Stimulated activated CD8-positive, alpha-beta memory T cell treated with anti-CD3 and anti-CD28 coated beads, Interleukin-4, amount 100 ng/mL, for 4 hours (primary cell): ENCODE measurements at places on chromosomes 11 and 22.

DNA sequence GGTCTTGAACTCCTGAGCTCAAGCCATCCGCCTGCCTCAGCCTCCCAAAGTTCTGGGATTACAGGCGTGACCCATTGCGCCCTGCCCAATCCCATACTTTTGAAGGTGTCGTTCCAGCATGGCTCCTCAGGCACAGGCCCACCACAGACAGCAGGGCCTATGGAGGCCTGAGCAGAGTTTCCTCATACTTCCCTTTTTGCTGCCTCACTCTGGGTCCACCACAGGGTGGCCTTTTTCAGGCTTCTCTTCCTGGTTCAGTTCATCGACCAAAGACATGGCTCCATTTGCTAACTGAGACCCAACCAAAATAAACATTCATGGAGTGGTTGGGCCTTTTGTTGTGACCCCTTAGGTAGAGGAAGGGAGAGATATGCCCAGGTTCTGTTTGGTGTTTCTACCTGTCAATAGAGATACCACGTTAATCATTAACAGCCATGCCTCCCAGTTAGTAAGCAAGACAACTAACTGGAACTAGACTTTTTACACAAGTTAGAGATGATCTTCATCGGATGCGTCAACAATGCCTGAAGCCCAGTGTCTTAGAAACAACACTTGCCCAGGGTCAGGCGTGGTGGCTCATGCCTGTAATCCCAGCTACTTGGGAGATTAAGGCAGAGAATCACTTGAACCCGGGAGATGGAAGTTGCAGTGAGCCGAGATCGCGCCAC lies 35.1 kb downstream of the TRIOBP start:
- DNase-seq = no peak

DNA sequence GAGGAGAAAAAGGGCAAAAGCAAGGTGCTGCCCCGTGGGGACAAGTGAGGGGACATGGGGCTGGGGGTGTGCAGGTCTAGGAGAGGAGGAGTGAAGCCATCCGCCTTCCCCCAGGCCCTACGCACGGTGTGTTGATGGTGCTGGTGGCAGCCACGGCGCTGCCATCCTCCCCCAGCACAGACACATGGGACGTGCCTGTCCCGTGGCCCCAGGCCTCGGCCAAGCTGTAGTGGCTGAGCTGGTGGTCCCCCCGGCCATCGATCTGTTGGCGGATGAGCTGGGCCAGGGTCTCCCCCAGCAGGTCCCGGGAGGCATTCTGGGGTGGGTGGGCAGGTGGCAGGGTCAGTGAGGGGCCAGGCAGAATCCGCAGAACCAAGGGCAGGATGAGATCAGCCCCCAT lies 18.9 kb downstream of the GGT5 start:
- DNase-seq = no peak

DNA sequence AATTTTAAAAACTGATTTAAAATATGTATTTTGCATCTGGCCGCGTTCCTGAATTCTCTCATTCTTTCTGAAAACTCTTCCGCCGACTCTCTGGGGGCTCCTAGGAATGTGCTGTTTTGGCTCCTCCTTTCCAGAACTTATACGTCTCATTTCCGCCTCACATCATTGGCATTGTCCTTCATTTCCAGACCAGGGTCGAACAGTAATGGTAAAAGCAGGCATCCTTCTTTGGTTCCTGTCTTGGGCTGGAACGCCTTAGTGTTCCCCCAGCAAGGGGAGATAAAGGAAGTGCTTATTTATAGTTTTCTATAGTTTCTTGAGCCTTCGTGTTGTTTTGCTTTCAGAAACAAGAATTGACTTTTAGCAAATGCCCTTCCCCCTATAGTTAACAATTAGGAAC lies 10.9 kb upstream of the TNNT3 start:
- no peak for DNase-seq

- no peak for DNase-seq
Measured at GRCh38 chr22:19815823-19816290, 38.8 kb downstream of the GNB1L start.

DNA sequence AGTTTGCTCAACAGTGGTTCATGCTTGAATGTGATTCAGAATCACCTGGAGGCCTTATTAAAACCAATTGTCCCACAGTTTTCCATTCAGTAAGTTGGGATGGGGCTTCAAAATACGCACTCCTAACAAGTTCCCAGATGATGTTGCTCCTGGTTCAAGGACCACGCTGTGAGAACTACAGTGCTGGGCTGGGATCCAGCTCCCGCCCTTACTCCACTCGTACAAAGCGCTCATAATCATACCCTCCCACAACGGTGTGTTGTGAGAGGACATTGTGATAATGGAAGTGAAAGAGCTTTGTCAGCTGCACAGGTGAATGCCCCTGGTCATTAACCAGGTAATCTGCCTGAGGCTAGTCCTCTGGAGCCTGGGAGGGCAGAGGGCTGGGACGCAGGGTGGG lies 1.3 kb upstream of the CD82 start:
- no peak for DNase-seq

- no peak for DNase-seq
Measured at GRCh38 chr11:2689651-2690575, 9.9 kb downstream of the KCNQ1OT1 start.

DNA sequence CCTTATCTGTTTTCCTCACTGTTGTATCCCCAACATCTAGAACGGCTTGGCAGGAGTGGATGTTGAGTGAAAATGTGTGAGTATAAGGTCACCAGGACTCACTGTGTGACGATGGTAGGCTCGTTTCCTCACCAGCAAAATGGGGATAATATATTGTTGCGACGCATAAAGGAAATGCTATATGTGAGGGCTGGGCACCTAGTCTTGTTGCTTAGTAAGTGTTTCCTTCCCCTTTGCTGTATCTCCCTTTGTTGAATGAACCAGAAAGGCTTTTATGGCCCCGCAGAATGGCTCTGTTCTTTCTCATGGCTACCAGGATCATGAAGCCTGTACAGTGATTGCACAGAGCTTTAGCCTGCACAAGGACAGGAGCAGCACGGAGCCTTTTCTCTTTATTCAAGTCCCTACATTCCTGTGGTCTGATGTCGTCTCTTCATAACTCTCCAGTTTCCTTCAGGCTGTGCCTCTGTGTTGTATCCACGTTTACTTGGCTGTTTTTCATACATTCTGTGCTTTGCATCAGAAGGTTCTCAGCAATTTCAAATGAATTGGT lies 5.4 kb downstream of the TNRC6B start:
- no peak for DNase-seq

- DNase-seq = peak; percentile 6
Measured at GRCh38 chr11:125429174-125429707, 66.8 kb downstream of the FEZ1 start.

GRCh38 chr11:110757962-110758755 lies 45.9 kb upstream of the ARHGAP20 start:
- no peak for DNase-seq

DNA sequence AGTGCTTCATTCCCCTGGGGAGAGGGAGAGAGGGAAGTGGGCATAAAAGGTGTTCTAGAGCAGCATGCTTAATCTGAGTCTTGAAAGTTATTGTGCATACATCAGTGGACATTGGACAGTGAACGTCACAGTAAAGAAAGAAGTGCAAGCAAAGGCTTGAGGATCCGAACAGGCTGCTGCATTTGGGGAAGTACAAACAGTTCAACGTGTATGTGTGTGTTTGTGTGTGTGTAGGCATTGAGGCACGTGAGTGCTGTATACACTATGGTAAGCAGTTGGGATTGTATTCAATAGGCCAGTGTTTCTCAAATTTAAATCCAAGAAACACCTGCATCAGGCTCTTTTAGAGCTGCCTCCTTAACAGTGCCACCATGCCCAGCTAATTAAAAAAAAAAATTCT lies 10.4 kb upstream of the EIF3M start:
- no peak for DNase-seq

DNA sequence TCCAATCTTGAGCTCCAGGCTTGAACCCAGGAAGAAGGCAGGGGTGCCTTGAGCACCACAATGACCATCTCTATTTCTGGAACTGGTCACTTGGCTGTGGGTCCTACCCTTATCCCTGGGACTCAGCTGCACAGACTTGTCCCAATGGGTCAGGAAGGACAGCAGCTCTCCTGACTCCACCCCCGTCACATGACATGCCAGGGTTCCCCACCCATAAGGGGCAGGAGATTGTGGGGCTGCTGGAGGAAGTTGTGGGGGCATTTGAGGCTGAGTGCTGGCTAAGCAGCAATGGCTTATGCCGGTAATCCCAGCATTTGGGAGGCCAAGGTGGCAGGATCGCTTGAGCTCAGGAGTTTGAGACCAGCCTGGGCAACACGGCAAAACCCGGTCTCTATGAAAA lies 56.2 kb downstream of the NFAM1 start:
- DNase-seq = no peak

DNA sequence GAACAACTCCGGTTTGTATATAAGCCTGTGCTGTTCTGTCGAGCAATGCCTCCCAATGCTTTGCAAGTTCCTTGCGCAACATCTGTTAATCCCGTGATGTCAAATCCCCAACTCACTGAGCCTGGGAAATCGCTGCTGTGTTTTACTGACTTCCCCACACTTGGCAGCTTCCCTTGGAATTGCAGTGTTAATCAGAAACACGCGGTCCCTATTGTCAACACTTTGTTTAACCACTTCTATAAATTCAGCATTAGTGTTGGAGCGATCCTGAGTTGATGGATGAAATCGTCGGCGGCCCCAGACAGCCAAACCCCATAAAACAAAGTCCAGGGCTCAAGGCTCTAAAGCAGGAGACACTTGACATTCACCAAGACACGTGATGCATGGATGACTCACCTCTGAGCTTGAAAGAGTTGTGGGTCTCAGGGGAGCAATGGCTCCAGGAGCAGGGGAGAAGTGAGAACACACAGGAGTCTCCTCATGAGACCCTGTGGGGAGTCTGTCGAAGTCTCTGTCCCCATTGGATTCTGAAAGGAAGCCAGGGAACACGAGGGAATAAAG lies 555.3 kb downstream of the MIAT start:
- no peak for DNase-seq

GRCh38 chr11:64294774-64295173 lies 3.7 kb downstream of the KCNK4 start:
- no peak for DNase-seq

- no peak for DNase-seq
Measured at GRCh38 chr22:33792832-33793231, 127.4 kb downstream of the LARGE1 start.

GRCh38 chr11:64201543-64201942 lies 5.0 kb upstream of the FERMT3 start:
- DNase-seq = no peak

DNA sequence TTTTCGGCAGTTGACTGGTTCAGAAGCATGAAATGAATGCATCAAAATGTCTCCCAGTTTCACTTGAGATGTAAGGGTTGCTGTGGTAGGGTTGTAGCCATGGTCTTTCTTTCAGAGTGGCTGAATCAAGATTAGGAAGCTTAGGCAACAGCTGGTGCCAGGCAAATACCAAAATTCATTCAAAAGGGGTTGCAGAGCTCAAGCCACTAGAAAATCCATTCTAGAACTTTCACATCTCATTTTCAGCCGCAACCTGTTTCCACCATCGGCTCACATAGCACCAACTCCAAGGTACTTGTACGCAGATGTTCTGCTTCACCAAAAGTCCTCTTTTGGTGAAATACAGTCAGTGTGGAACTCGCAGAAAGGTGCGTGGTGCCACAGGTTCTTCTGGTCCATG lies 40.5 kb upstream of the STK33 start:
- DNase-seq = no peak

- DNase-seq = no peak
Measured at GRCh38 chr11:107370390-107370789, 87.2 kb downstream of the CWF19L2 start.

DNA sequence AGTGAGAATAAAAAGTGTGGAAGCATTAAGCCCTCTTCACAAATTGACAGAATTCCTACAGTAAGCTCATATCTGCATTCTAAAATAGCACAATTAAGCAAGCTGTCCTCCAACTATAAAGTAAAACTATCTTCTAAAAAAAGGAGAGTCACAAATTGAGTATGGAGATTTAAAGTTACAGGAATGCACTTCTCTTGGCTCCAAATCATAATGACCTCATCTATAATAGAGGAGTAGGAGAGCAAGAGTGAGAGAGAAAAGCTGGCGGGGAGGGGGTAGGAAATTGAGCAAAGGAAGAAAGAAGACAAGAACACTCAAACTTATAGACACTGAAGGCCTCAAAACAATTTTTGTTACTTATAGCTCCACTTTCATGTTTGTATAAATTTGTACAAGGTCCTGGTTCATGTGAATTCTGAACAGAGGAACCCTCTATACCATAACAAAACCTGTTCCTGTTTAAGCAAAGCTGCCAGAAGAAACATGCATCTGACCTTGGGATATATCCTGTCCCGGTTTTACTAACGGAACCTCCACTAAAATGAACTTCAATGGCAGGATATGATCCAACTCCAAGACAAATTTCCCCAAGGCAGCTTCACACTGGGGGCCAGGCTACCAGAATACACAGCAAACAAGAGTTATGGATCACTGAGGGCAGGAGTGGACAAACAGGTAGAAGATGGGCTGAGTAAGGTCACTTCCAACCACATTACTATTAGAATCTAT lies 37.2 kb downstream of the SLC35F2 start:
- DNase-seq = no peak

DNA sequence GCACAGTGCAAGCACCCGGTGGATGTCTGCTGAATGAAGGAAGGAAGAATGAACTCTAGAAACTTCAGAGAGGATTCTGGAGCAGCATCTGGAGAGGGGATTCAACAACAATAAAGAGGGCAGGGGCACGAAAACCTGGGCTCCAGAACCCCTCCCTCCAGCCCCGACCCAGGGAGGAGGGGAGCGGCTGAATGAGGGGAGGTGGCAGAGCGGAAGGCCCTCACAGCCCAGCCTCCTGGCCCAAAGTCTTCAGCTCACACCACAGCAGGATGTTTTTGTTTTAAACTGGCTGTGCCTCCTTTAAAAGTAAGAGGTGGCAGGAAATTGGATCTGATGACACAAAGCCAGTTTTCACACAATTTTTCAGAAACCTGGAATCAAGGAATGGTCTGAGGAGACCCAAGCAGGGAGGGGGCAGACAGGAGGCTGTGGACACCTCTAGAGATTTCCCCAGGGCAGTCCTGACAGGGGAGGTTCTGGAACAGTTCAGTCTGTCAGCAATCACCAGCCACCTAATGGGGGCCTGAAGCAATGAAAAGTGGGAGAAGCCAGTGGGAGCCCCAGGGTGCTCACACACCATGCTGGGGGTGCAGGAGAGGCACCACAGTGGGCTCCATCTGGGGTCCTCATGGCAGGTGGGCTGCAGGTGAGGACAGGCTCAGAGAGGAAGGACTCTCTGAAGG lies 44.4 kb upstream of the TCF20 start:
- no peak for DNase-seq

- no peak for DNase-seq
Measured at GRCh38 chr11:18780329-18780728, 11.3 kb downstream of the PTPN5 start.

GRCh38 chr11:92826136-92826535 lies 143.3 kb upstream of the MTNR1B start:
- DNase-seq = no peak

- DNase-seq = no peak
Measured at GRCh38 chr11:65584723-65585171, 8.9 kb downstream of the EHBP1L1 start.
